ENCODE measurements at places on chromosomes 12 and 14.

GRCh38 chr12:76226397-76226796, 121.8 kb downstream of the BBS10 start:
- no peak for DNase-seq

DNA sequence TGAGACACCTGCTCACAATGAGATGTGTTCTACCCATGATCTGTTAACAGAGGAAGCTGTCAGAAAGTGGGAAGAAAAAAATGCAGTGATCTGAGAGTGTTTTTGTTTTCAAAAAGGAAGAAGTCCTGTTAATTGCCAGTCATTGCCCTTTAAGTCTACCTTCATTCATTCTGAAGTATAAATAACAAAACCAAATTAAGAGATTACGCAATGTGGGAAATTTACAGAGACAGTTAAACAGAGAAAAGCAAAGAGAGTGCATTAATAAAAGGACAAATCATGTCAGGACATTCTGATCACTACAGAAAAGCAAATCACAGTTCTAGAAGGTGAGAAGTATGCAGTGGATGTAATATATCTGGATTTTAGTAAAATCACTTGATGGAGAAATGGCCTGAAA, 154.2 kb downstream of the NRXN3 start:
- DNase-seq = no peak

GRCh38 chr12:132289356-132290202, 39.8 kb downstream of the GALNT9 start:
- no peak for DNase-seq

- DNase-seq = no peak
Measured at GRCh38 chr14:24984846-24985589, 64.9 kb downstream of the STXBP6 start.

- no peak for DNase-seq
Measured at GRCh38 chr12:53427905-53428594, 4.4 kb downstream of the AMHR2 start.

GRCh38 chr12:11734580-11735180, 85.2 kb downstream of the ETV6 start:
- DNase-seq = no peak

GRCh38 chr14:28120391-28120790, 646.2 kb upstream of the FOXG1 start:
- no peak for DNase-seq

GRCh38 chr12:112514926-112515642, 96.3 kb downstream of the PTPN11 start:
- no peak for DNase-seq

GRCh38 chr14:72776701-72777261, 117.1 kb downstream of the DPF3 start:
- DNase-seq = no peak

Measured in SIG-M5 (cell line).